ENCODE measurements at places on chromosomes 1 and 21. TPM values are rescaled to one million over a fixed set of nuclear protein-coding genes. Genes with fewer than 3 reads are reported as not detected.

Gene C1orf115
- polyA plus RNA-seq, result 24.9 TPM

Gene FABP3
- polyA plus RNA-seq, result 56.7 TPM

Gene ETNK2
- polyA plus RNA-seq, result 22.0 TPM

- no peak for DNase-seq
Measured at GRCh38 chr1:100624886-100625610, 87.1 kb downstream of the GPR88 start.

DNA sequence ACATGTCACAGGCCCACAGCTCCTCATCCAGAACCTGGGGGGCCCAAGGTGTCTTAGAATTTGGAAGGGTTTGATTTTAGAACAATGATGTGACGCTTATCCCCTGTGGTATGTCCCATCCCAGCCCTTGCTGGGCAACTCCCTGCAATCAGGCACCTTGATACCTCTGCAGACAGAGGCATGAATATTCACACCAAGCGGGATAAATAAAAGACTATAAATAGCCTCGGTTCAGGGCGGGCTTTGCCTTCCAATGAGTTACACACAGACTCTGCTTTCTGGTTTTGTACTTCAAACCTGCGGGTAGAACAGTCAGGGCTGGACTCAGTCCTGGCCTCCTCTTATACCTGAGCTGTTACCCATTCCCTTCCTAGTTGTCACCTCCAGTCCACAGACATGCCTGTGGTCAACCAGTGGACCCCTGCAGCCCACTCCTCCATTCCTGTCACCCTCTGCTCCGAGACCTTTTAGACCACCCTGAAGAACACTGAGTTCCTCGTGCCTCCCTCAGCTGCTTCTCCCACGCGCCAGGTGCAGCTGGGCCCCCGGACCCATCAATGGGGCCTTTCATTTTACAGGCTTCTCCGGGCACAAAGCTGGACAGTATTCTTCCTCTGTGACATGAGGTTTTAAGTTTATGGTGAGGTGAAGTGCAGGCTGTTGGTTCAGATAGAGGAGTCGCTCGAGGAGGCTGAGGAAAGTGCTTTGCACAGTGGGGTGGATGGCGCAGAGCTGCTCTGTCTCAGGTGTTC is 120.1 kb upstream of the TNR start:
- no peak for DNase-seq

DNA sequence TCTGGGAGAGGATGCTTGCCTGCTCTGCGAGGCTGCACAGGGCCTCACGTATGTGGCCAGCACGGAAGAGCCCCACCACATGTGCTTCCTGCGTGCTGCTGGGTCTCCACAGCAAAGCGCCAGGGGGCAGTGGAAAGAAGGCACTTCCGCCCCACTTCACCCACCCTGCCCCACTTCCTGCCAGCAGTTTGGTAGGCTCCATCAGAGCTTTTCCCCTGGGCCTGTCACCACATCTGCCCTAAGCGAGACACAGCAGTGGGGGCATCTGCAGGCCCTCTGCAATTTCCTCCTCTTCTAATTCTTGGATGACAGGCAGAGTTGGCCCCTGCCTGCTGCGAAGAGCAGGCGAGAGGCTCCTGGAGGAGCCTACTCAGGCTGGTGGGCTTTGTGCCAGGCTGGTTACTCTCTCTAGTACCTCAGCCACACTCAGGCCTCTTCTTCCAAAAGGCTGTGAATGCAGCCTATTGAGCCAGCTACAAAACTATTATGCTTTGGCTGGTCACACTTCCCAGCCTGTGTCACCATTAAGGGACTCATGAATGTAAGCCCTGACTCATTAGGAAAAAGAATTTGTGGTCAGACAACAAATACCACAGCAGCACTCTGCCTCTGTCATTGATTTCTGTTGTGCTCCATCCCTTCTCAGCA is 25.0 kb downstream of the CD244 start:
- DNase-seq, result no peak

DNA sequence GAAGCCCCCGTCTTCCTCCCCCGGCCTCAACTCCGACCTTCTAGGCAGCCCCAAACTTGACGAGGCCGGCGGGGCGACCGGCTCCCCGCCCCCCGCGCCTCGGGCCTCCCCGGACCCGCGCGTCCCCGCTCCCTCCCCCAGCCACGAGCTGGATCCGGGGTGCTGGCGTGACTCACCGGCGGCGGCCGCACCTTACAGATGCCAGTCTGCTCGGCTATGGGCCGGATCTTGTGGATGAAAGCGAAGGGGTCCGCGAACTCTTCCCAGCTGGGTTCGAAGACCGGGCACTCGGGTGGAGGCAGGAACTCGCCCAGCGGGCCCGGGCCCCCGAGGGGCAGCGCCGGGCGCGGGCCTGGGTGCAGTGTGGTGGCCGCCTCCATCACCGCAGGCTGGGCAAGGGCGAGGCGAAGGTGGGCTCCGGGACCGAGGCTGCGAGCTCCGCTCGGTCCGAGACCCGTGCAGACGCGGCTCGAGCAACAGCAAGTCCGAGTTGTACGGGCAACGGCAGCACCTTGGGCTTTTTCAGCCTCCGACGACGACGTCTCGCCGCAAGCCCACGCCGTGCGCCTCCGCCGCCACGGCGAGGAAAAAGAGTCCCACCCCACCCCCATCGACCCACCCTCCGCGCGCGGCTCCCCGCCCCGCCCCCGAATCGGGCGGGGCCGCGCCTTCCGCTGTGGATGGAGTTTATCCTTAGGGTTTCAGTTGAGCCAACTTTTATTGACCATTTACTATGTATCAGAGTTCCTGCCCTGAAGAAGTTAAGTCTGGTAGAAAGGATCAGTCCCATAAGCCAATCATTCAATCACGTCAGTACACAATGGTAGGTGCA is at the start of gene KDM5B:
KDM5B (minus strand) TSS at position 496 of the 832 bp plus-strand sequence; CDS start at position 380, 116 bp downstream.
- DNase-seq, result no peak

DNA sequence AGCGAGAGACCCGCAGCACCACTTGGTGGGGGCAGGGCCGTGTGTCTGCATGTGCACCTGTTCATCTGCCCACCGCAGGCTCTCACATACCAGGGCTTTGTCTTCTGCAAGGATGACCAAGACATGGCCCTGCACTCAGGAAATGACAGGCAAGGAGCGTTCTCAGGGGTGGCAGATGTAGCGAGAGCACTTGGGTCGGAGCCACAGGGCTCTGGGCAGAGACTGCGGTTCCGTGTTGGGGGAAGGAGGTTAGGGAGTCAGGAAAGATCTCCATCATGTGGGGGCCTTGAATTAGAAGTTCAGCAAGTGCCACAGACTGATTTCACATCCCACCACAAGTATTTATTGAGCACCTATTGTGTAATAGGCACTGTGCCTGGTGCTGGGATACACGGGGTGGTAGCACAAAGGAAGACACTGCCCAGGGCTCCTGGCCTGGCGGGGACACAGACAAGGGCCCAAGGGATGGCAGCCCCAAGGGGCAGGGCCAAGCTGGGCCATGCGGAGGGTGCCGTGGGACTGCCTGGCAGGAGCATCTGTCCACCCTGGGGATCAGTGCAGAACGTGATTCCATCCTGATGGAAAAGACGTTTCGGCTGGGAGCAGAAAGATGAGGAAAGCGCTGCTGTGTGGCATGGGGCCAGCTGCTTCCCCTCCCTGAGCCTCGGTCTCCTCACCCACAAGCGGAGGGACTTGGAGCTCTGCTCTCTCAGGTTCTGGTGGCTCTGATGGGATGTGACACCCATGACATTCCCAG is 11.4 kb upstream of the SPSB1 start:
- no peak for DNase-seq

DNA sequence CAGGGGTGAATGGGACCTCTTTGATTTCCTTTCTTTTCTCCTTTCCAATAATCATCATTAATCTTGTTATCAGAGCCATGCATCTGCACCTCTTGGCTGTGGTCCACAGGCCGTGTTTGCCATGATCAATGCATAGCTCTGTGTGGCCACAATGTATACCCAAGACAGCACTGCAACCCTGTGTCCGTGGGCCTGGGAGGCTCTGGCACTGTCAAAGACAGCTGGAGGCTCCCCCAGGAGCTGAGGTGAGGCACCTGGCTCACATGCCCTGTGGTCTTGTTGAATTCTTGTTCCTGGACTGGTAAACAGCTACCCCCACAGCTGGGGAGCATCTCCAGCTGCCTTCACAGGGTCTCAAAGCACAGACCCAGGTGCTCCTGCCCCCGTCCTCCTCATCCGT is 67.2 kb upstream of the SELENON start:
- DNase-seq, result no peak

DNA sequence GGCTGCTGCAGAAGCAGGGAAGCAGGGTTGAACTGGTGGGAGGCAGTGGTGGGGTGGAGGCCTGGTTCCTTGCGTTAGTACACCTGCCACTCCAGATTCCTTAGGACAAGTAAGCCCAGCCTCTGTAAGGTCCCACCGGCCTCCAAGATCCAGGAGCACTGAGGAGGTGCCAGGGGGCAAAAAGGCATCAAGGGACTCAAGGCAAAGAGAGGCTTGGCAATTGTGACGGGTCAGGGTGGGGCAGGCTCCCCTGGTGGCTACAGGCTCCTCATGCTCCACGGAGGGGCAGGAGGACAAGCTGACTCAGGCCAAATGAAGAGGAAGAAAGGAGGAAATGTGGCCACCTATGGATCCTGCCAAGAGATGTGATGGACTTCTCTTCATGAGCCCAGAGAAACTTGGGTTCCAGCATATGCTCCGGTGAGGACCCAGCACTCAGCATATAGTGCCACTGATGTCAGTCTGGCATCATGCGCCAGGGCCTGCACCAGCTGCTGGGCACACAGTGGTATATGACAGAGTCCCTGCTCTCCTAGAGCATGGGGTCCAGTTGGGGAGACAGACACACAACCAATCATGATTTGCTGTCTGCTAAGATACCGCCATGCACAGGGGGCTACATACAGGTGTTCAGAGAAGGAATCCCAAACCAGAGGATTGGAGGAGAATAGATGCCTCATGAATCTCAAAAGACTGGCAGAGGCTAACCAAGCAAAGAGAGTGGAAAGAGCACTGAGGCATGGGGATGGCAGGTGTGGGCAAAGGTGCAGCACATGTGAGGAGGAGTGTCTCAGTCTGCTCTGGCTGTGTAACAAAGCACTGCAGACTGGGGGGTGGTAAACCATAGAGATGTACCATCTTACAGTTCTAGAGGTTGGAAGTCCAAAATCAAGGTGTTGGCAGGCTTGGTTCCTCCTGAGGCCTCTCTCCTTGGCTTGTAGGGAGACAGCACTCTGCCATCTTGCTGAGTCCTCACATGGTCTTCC is 249.7 kb downstream of the RHOU start:
- DNase-seq, result no peak

GRCh38 chr1:8139941-8140340 is 113.8 kb upstream of the ERRFI1 start:
- DNase-seq, result no peak

Gene GNAT2
- polyA plus RNA-seq, result not detected

DNA sequence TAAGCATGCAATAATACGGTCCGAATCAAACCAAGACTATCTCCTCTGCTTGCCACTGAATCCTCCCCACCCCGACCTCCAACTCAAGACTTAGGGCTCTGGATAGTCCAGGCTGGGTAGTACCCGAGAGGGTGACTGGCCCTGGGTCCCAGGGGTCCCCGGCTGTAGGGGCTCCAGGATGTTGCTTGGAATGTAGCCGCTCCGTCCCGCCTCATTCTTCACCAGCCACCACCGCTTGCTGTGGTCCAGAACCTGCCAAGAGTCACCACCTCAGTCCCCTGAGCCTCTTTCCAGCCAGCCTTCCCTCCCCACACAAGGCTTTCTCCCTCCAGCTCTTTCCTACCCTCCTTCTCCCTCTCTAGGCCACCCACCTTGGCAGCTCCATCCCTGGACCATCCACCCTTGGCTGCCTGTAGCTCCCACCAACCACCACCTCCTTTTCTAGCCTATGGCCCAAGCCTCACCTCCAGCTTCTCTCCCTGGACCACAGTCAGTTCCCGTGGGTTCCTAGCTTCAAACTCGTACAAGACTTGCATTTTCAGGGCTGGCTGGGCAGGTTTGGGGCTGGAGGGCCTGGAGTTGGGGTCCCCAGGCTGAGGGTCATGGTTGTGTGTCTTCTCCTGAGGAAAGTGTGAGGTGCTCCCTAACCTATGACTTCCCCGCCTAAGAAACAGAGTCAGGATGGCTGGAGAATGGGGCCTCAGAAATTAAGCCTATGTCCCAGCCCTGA is 10.9 kb upstream of the GSTM3 start:
- no peak for DNase-seq

Gene ICOSLG
- 15.4 TPM for polyA plus RNA-seq

DNA sequence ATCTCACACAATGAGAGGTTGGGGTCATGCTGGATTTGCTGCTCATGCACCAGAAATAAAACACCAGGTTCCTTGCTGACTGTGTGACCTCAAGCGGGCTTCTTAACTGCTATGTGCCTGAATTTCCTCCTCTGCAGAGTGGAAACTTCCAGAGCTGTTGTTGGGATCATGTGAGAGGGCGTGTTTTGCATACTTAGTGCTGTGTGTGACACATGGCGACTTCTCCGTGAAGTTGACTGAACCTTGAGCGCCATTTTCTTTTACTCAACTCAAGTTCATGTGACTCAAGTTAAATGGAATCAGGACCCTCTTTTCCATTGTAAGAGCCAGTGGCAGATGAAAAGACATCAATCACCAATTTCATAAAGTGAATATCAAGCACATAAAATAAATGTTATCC is 224.0 kb downstream of the KIF26B start:
- no peak for DNase-seq

Gene CDCA8
- 18.9 TPM for polyA plus RNA-seq

DNA sequence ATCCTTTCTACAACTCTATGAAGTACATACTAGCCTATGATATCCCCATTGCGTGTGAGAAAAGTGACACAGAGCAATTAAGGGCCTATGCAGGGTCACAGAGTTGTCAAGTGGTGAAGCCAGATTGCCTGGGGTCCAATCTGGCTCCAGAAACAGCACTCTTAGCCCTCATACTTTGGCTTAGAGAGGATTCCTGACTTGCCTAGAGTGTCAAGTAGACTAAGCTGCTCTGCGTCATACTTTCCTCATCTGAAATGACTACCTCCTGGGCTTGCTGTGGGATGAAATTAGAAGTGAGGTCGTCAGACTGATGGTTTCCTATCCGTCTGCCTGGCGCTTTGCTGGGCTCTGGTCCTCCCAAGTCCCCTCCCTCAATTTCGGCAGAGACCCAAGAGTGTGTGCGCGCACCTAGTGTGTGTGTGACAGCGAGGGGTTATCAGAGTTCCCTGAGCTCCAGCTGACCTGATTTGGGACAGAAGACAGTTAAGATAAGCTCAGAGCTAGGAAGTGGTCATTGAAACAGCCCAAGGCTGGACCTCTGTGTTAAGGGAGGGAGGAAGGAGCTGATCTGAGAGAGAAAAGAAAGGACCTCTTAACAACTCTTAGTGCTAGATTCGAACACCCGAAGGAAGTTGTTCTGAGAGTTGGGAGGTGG is 5.4 kb upstream of the NUAK2 start:
- DNase-seq, result no peak

DNA sequence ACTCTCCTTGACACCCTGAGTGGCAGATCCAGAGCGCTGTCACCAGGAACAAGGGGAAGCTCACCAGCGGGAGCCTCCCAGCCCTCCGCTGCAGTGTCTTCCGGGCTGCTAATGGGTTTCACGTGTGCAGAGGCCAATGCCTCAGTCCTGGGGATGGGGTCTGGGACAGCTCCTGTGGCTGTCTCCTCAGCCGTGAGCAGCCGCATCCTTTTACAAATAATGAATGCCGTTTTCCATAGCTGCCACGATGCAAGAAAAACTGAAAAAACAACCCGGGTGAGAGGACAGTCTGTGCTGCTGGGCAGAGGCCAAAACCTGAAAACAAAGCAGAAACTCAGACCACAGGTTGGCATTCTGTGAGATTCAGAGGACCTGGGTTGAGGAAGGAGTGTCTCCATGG is 212.2 kb upstream of the RAB4A start:
- DNase-seq, result no peak

Gene NECTIN4
- 4.8 TPM for polyA plus RNA-seq

Gene SERPINC1
- 0.60 TPM for polyA plus RNA-seq
